NCI-H1436 (cell line): ENCODE measurements at places on chromosomes 7 and 10.
A peak's percentile ranks its signal among the peaks of the same experiment; 100 is the strongest.

DNA sequence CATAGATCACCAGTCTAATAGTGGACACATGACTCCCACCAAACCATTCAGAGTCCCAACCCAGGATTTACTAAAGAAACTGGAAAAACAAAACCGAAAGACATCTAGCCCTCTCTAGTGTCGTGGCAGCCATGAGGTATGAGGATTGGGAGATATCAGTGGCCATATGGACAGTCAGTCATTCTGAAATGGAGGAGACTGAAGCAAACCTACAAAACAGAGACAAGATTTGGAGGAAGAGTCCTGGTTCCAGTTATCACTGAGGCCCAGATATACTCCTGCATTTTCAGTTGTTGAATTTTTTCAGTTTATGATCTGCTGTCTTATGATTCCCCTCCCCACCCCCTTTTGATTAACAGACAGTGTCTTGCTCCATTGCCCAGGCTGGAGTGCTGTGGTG, 9.1 kb upstream of the RALA start:
- DNase-seq = no peak

DNA sequence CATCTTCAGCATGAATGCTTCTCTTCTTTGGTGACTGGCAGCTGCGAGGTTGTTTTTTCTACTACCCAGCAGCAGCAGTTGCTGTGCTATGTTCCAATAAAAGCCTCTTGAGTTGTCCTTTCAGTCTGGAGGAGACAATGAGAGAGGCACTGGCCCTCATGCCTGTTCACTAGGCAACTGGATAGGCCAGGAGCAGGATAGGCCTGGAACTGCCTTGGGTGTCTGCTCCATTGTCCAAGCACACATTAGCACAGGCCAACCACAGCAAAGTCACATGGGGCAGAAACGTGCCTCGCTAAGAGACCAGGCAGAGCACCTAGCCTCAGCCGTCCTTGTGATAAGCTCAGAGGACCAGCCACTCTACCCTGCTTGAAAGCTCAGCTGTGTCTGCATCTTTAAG, 76.9 kb upstream of the PDCD4 start:
- peak; percentile 94 for DNase-seq

DNA sequence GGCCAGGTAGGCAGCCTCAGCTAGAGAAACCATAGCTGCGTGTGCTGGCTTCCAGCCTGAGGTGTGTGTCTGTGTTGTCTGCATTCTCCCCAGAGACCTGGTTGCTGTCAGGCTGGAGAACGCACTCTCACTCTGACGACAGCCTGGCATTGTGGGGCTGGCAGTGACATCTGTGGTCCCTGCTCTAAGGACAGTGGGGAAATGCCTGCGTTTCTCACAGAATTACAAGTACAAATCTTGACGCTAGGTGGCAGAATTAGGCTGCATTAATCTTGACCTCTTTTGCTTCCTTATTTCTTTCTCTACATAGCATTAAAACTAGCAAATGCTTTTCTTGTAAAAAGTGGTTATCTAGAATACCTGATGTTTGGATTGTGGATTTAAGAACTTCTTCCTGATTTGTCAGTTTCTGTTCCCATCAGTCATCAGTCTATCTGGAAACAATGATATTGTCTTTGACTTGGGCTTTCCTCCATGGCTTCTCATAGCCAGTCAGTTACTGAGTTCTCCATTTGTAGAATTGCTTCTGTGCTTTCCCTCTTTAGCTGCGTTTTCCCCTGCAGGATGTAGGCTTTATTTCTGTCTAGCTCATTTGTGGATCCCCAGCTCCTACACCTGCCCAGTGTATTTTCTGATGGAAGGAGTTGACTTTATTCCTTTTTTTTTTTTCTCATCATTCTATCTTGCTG, 86.0 kb downstream of the FANK1 start:
- DNase-seq = peak; percentile 63

GRCh38 chr10:1217237-1217587, 161.0 kb downstream of the WDR37 start:
- DNase-seq = no peak

GRCh38 chr7:155066417-155066950, 3.6 kb upstream of the HTR5A start:
- DNase-seq = no peak

- no peak for DNase-seq
Measured at GRCh38 chr7:80386686-80387085, 125.2 kb downstream of the GNAT3 start.

DNA sequence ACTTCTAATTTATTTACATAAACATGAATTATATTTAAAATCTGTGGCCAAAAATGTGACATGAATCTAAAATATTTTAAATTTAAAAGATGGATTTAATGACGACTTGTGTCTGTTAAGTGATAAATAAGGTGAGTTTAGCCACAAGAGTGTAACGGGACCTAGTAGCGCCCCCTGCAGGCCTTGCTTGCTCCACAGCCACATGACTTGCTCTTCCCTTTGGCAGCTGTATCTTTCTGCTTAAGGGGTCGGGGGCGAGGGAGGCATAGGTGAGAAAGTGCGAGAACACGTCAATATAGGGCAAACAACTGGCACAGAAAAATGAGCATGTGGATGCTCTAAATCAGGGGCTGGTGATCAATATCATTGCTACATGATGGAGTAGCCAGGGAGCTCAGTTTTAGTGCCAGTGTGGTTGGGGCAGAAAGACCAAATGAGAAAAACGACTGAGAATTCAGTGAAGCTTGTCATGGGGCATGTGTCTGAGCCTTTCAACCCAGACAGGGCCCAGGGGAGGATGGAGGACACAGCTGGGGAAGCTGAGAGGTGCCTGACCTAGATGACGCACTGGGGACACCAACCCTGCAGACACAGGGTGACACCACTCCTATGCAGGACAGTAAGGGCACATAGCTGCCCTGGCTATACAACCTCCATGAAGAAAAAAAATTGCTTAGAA, 49.8 kb downstream of the PAXIP1 start:
- DNase-seq = no peak

GRCh38 chr10:71769279-71769823, 4.0 kb downstream of the VSIR start:
- no peak for DNase-seq

DNA sequence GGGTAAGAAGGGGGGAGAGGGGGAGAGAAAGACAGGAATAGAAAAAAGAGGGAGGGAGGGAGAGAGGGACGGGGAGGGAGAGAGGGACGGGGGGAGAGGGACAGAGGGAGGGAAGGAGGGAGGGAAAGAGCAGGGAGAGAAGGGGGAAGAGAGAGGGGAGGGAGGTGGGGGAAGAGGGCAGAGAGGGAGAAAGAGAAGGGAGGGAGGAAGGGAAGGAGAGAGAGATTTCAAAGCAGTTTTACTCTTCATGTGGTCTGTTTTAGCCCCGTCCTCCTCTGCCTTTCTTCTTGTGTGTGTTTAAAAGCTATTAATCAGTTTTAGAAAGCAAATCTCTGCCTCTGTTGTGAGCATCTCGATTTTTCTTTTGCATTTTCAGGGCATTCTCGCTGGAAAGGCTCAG, 237.0 kb downstream of the WDR37 start:
- DNase-seq = no peak

DNA sequence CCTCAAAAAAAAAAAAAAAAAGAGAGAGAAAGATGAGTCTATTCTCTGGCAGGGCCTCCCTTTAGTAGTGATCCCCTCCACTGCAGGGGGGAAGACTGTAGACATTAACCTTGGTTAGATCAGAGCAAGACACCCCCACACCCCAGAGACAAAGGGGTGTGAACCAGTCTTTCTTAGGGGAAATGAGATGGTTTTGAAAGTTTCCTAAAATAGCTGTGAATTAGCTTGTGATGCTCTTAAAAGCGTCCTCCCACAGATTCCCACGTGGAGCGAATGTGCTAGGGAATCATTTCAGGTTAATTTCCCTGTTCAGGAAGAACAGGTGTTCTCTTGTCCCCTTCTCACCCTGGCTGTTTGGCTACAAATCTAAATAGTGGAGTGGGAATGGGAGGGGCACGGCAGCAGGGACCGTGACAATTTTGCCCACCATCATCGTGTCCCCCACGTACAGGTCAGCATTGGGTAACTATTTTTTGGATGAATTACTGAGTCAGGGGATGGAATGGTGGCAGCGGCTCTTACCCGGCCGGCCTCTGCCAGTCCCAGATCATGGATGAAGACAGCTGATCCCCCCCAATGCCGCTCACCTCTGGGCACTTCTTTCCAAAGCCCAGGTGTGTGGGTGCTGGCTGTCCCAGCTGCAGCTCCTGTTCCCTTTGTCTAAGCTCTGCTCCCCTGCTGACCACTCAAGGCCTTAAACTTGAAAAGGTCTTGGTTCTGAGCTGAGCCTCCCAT, 152.9 kb downstream of the CCDC3 start:
- DNase-seq = no peak

DNA sequence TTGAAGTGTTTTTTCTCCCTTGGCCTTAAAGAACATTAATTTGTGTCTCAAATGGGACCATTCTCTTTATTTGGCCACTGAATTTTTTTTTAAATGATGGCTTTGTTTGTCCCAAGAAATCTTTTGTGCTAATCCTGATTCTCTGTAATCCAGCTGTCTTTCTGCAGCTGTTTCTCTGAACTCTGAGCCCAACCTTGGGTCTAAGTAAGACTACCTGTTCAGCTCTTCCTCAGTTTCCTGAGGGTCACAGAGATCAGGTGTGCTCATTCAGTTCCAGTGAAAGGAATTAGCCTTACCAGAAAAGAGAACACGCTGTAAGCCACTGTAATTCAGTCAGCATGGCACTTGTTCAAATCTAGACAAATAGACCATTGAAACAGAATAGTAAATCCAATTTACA, 94.2 kb downstream of the ANKIB1 start:
- no peak for DNase-seq

DNA sequence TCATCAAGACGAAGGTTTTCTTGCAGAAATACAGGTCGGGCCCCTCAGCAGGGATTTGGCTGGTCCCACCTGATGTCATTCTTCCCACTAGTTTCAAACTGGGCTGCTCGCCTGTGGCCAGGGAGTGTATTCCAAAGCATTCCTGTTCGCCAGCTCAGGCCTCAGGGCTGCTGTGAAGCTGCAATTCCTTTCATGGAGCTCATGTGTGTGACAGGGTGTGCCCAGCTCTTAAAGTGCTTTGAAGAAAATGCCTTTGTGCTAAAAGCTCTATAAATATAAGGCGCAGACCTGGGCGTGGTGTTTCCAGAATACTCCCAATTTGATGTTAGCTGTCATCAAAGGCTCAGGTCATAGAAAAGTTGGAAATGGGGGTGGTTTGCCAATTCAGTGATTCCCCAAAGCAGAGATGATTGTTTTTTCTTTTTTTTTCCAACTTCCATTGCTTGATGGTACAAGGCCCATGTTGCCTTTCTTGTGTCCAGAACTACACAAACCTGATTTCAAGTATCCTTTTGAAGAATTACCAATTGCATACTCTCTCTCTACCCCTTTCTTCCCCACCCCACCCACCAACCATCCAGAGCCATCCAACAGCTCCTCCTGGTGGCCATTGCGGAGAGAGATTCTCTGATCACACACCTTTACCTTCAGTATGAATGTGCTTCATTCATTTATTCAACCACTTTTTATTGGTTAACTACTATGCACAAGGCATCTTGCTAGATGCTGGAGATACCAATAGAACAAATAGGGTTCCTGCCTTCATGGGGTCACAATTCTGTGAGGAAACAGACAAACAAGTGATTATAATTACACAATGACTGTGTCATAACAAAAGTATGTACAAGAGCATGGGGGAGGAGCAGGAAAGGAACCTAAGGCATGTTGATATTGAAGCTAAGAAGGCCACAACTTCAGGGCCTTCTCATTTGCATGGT, 297.3 kb upstream of the LYZL1 start:
- DNase-seq = peak; percentile 40

GRCh38 chr7:17362439-17363105, 64.1 kb downstream of the AHR start:
- no peak for DNase-seq

DNA sequence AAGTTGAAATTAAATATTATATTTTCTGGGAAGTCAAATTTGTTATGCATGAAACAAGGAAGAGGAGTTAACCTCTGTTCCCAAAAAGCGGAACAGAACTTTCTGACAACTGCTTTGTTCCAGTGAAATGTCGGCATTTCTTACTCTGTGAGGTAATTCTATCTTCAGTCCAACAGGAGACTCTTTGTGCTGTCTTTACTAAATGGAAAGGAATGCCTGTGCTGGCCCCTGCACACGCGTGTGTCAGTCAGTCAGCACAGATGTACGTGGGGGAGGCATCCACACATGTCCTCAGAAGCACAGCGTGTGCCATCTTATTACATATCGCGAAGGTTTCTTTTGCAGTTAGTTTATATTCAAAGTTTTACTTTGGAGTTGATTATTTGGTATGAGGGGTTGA, 37.5 kb downstream of the NET1 start:
- DNase-seq = no peak

- DNase-seq = no peak
Measured at GRCh38 chr7:121945480-121946236, 72.7 kb downstream of the PTPRZ1 start.

DNA sequence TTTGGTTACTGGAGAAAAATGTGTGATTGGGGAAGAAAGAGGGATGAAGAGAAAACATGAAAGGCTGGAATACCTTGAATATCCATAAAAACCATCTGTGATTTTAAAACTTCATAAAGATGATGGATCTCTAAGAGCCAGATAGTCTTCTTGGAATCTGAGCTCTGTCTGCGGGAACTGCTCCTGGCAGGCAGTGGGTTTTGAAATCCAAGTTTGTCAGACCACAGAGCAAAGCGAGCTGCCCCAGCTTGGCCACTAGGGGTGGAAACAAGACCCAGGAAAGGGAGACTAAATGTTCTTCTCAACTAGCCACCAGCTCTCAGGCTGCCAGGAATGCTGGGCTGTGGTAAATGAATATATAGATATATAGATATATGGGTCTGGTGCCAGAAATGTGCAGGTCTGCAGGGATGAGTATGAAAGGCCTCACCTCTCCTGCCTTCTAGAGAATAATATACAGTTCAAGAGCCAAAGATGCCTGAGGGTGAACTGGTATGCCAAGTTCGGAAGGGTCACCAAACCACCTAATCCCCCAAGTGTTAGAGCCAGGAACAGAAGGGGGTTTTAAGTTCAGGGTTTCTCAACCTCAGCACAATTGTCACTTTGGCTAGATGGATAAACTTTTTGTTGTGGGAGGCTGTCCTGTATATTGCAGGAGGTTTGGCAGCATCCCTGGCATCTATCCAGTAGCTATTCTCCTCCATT, 208.8 kb downstream of the KCNMA1 start:
- no peak for DNase-seq

DNA sequence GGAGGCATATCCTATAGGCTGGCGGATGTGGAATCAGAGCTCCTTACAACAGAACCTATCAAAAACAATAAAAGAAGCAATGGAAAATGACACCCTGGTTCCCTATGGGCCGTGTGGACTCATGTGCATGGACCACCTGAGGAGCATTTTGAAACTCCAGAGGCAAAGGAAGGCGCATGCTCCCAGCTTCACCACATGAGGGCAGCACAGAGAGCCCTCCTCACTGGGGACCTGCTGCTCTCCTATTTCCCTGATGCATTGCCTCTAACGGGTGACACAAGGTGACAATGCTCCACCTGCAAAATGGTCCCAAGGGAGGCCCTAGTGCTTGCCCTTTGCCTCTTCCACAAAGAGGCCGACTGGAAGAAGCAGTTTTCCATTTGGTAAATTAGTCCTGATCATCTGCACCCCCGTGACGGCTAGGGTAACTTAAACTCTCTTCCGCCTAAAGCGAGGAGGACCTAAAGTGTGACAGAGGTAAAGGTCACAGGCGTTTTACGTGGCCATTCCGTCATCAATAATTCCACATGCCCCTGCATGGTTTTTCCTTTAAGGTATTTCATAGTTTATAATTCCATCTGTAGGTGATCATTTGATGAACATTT, 67.7 kb downstream of the GPAM start:
- DNase-seq = peak; percentile 60
